ENCODE measurements at places on chromosomes 12 and 14.

GRCh38 chr14:89327771-89328212, 89.2 kb downstream of the FOXN3 start:
- DNase-seq, result no peak

GRCh38 chr14:56338674-56339073, 220.5 kb downstream of the PELI2 start:
- DNase-seq, result no peak

GRCh38 chr12:77130193-77130592, 64.8 kb upstream of the E2F7 start:
- DNase-seq, result no peak

DNA sequence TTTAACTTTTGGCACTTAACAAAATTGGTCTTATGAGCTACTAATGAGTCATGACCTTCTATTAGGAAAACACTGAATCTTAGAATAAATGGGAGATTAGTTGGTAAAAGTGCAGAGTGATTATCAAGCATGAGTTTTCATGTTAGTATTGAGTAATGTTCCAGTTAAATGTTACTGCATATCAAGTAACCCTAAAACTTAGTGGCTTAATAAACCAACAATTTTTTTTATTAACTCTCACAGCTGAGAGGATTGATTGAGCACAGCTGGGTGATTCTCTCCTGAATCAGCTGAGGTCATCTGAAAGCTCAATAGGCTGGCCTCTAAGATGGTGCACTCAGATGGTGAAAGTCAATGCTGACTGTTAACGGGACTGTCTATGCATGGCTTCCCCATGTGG, 248.6 kb downstream of the BCL11B start:
- no peak for DNase-seq

GRCh38 chr14:38404616-38405015, 148.7 kb upstream of the CLEC14A start:
- no peak for DNase-seq

GRCh38 chr14:36555998-36556743, 26.2 kb downstream of the NKX2-8 start:
- no peak for DNase-seq

DNA sequence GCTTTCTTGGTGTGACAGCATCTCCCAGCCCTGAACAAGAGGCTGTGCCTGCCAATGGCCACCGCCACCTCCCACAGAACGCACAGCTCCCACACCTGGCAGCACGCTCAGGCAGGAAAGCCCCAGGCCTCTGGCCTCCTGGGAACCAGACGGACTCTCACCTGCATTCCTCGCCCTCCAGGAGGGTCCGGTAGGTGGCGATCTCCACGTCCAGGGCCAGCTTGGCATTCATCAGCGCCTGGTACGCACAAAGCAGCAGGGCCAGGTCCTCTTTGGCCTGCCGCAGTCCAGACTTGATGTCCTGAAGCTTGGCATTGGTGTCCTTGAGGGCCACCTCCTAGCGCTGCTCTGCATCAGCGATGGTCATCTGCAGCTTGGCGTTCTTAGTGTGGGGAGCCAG, 12.1 kb upstream of the KRT77 start:
- DNase-seq, result no peak

- DNase-seq, result no peak
Observed at GRCh38 chr12:6646276-6647082, 753 bp downstream of the ACRBP start.

DNA sequence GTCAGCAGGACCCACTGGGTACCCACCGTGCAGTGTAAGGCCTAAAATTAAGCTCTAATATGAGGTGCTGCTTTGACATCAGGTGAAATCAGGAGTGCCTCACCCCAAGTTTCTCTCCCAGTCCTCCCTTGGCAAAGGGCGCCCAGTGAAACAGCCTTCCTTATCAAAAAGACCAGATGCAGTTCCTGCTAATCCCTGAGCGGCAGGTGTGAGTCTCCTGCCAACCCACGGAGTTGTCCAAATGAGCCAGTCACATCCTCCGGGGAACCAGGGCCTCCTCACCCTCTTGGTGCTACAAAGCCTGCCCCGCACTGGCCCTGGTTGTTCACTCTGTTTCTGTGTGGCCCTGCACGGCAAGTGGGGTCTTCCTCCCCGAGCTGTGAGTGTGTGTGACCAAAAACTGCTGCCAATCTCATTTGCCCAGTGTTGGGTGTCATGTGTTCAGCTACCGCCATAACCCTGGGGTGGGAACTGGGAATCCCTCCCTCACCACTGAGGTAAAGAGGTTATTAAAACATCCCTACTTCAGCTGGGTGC, 20.2 kb upstream of the P2RX4 start:
- no peak for DNase-seq

All from left ventricle myocardium superior (tissue), 1 donor.